ENCODE measurements at places on chromosomes 4 and X. TPM values are rescaled to one million over a fixed set of nuclear protein-coding genes. Genes with fewer than 3 reads are reported as not detected.

- no peak for DNase-seq
Measured at GRCh38 chr4:87011340-87012034, 76.7 kb downstream of the AFF1 start.

- DNase-seq, result no peak
Measured at GRCh38 chr4:175386776-175387507, 425.1 kb downstream of the GPM6A start.

The CFAP99 gene
- 1.3 TPM for total RNA-seq

The LIAS gene
- 13.7 TPM for total RNA-seq

The IL1RAPL2 gene
- total RNA-seq, result 0.48 TPM

DNA sequence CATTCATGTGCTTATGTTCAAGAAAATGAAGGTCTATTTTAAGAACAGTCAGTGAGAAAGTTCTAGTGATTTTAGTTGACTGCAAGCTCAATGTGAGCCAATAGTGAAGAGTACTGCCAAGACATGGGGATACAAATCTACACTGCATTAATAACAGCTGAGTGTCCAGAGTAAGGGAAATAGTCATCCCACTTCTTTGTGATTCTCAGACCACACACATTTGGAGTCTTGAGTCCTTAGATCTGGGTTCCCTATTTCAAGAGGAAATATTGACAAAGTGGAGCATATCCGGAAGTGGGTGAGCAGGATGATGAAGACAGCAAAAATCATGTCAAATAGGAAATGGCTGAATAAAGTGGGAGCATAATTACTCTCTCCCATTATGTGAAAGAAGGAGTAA lies 171.1 kb downstream of the LARP7 start:
- no peak for DNase-seq

- no peak for DNase-seq
Measured at GRCh38 chr4:148849581-148849980, 407.4 kb upstream of the NR3C2 start.

DNA sequence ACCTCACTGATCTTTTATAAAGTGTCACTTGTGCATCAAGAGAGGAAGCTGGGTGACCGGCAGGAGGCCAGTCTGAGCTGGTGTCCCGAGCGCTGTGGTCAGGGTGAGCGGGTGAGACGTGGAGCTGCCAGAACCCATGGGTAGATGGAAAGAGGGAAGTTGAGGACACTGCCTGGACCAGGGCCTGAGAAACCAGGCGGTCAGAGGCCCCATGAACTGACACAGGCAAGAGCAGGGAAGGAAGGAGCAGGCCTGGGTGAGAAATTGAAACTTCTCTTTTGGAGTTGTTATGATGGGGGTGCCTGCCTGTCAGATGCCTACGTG lies 192.6 kb downstream of the AFAP1 start:
- DNase-seq, result no peak

DNA sequence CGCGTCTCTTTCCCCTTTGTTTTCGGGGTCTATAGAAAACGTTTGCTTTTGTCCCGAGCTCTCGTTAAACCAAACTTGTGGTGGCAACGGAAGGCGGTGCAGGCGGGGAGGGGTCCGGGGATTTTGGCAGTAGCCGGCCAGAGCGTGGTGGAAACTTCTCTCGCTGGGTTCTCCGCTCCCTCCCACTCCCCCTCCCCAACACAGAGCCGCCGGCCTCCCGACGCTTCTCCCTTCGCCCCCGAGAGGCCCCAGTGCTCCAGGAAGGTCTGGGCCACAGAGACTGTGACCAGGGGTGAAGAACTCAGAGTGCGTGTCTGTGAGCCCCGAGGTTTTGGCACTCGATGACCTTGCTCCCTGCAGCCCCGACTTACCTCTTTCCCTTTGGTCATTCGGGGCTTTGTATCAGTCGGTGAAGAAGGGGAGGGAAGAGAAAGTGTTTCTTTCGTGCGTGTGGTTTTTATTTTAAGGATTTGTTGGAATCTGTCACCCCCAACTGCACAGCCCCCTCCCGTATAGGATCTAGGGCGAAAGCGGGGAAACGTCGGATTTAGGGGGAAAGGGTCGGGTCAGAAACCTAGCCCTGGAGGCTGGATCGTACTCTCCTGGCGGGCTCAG lies 9.0 kb upstream of the BCOR start:
- DNase-seq, result no peak

DNA sequence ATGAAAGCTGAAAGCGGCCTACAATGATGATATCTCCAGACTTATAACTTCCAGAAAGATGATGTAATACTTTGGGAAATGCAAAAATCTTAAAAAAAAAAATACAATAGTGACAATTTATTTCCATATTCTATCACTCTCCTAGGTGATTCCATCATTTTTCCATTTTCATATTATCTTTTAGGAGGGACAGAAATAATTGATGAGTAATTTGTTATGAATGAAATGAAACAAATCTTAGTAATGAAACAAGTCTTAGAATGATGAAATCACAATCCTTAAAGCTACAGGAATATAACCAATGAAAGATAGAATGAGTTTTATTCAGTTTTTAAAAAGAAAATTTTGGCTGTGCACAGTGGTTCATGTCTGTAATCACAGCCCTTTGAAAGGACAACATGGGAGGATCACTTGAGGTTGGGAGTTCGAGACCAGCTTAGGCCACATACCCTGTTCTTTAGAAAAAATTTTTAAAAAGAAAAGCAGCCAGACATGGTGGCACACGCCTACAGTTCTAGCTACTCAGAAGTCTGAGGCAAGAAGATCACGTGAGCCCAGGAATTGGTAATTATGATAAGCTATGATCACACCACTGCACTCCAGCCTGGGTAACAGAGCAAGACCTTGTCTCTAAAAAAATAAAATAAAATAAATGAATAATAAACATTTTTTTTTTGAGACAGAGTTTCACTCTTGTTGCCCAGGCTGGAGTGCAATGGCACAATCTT lies 21.7 kb downstream of the CLOCK start:
- no peak for DNase-seq

The MAGED1 gene
- 76.9 TPM for total RNA-seq

The FRG1 gene
- 11.8 TPM for total RNA-seq

The FAM9B gene
- 1.1 TPM for total RNA-seq

DNA sequence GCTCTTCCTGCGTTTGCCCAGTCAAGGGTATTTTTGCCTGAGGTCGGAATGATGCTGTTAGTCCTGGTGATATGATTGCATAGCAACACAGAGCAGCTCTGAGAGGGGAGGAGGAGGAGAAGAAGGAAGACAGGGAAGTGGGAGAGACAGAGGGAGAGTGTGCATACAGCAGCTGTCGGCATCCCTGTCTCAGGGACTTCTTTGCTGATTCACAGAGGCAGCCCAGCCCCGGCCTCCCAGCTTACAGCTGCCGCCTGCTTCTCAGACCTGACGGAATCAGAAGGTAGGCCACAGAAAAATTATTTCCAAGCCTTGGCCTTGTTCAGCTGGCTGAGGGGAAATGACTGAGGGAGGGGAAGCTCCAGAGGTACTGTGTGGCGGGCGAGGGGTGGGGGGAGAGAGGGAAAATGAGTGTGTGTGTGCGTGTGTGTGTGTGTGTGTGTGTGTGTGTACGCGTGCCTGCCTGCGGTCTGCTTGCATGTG lies 319 bp downstream of the DRP2 start:
- no peak for DNase-seq

DNA sequence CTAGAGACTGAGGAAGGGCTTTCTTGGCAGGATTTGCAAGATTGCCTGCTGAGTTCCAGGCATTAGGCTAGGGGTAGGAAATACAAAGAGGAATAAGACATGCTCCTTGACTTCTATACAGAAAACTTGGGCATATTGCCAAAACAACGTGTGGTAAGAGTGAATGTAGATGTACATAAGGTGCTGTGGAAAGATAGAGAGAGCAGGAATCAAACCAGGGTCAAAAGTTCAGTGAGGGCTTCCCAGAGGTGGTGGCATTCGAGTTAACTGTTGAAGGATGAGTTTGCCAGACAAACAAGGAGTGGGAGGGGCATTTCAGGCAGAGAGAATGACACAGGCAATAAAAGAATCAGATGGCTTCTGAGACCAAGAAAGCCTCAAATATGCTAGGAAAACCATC lies 187.9 kb downstream of the KDR start:
- DNase-seq, result no peak

DNA sequence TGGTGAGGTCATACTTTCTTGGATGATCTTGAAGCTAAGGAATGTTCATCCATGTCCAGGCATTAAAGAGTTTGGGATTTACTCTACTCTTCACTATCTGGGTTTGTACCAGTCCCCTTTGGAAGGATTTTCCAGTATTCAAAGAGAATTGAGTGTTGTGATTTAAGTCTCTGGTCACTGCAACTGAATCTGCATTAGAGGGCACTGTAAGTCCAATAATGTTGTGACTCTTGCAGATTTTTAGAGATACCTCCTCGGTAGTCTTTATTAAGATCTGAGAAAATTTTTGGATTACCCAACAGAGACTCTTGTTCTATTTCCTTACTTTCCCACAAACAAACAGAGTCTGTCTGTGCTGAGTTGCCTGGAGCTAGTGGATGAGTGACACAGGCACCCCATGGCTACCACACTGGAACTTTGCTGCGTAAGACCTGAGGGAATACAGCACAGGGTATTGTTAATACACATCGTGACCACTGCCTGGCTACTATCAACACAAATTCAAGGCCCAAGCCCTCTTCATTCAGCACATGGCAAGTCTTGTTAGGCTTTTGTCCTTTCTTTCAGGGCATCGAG lies 357.1 kb upstream of the KLHL4 start:
- DNase-seq, result no peak

The RAI2 gene
- 2.1 TPM for total RNA-seq

- no peak for DNase-seq
Measured at GRCh38 chrX:132015875-132016274, 7.2 kb upstream of the STK26 start.

DNA sequence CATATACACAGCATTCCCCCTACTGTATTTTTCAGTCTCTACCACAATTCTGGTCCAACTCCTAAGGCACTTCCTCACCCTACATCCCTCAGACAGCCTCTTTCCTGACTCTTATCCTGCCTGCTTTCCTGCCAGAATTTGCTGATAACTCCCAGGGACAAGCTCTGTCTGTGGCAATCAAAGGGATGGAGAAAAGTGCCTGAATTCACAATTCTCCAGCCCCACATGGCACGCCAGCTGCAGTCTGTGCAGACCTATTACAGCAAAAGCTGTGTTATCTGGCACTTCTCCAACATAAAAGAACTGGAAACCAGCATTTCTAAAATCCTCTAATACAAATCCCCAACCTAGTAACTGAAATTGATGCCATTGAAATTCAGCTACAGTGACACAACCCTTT lies 404.8 kb downstream of the KLHL13 start:
- DNase-seq, result no peak

GRCh38 chrX:23820235-23820782 lies 37.3 kb downstream of the SAT1 start:
- DNase-seq, result no peak

GRCh38 chr4:1767061-1767769 lies 25.9 kb upstream of the FGFR3 start:
- DNase-seq, result no peak

The ZNF732 gene
- not detected for total RNA-seq

DNA sequence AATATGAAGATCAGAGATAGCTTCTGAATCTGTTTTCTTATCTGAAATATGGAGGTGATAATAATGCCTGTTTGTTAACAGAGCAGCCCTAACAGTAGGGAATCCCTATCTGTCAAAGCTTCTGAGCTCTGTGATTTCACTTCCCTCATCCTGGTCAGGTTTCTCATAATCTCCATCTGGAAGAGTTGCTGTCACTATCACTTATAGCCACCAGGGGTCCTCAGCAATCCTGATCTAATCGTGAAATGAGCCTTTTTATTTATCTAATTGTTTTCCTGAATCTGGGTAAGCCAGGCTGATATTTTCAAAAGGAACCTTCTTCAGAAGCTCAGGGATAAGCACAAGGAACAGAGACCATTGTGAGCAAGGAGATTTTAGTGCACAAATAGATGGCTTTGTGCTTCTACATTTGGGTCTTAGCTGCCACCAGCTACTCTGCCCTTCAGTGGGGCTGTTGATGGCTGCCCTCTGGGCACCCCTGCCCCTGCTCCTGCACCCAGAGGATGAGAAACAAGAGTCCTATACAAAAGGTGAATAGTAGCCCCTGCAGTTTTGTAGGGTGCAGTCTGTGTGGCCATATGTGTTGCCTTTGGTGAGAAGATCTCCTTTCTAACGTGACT lies 196.4 kb upstream of the RADX start:
- no peak for DNase-seq

GRCh38 chr4:16820329-16820728 lies 78.1 kb downstream of the LDB2 start:
- DNase-seq, result no peak

The ASMT gene
- not detected for total RNA-seq

- no peak for DNase-seq
Measured at GRCh38 chr4:111027526-111027925, 404.6 kb upstream of the PITX2 start.

GRCh38 chr4:77073981-77074380 lies 1.8 kb downstream of the CCNI start:
- no peak for DNase-seq

GRCh38 chr4:80897537-80898303 lies 132.8 kb upstream of the BMP3 start:
- DNase-seq, result no peak

DNA sequence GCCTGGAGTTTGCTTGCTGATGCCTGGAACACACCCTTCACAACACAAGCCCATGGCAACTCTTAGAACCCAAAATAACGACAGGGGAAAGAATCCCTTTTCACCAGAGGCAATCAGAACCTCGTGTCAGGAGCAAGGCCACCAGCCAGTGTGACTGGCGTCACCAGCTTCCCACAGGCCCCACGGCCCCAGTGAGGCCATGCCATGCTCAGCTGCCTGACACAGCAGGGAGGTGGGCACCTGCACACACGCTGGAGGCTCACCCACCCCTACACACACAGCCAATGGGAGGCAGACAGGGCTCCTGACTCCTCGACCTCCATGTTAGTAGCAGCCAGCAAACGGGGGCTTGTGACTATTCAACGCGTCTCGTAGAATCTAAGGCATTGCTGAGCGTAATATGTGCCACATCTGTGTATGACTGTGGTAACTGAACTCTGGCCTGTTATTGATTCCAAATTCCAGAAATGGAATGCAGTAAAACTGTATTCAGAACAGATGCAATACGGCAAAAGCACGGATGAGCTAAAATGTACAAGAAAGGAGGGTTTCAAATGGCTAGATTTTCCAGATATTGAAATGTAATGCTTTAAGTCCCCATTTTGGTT lies 28.5 kb downstream of the RNF212 start:
- DNase-seq, result no peak

- DNase-seq, result peak; percentile 86
Measured at GRCh38 chrX:74420196-74421035, 877 bp upstream of the SLC16A2 start.

- DNase-seq, result no peak
Measured at GRCh38 chrX:150228431-150228830, 134.7 kb upstream of the MAMLD1 start.

GRCh38 chr4:114108869-114109268 lies 129.4 kb upstream of the ARSJ start:
- DNase-seq, result no peak

The DGKK gene
- not detected for total RNA-seq

- DNase-seq, result no peak
Measured at GRCh38 chr4:97396097-97396496, 747.2 kb downstream of the STPG2 start.

- DNase-seq, result peak; percentile 55
Measured at GRCh38 chrX:24025741-24026403, 1.1 kb downstream of the KLHL15 start.

The CASP3 gene
- 11.3 TPM for total RNA-seq

The LDB2 gene
- total RNA-seq, result 21.0 TPM
